ENCODE measurements at places on chromosomes 5 and 9. TPM values are rescaled to one million over a fixed set of nuclear protein-coding genes. Genes with fewer than 3 reads are reported as not detected.

DNA sequence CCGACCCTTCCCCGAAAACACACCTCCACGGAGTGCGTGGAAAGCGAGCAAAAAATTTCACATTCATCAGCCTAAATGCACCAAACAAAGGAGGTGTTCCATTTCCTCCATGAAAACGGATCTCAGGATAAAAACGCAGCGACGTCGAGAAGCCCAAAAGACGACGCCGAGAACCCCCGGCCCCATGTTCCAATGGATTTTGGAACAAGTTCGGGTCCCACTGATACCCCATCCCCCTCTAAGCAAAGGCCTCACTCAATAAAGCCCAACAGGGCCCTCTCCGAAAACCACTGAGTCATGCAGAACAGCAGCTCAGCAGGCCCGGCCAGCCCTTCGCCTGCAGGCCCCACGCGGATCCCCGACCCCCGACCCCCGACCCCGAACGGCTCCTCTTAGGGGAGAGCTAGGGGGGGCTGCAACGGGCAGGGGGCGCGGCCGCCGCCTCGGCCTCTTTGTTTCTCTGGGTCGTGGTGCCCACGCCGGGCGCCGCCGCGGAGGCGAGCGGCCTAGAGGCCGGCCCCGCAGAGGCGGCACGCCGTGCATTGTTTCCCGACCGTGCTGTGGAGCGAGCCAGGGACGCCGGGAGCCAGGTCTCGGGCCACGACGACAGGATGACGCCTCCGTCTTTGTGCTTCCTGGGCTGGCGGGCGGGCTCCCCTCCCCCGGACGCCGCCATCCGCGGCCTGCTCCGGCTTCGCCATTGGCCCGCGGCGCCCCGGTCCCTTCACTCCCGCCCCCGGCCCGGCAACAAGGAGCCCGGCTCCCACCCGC, 915 bp downstream of the ZFAND5 start:
- DNase-seq: peak; percentile 77

DNA sequence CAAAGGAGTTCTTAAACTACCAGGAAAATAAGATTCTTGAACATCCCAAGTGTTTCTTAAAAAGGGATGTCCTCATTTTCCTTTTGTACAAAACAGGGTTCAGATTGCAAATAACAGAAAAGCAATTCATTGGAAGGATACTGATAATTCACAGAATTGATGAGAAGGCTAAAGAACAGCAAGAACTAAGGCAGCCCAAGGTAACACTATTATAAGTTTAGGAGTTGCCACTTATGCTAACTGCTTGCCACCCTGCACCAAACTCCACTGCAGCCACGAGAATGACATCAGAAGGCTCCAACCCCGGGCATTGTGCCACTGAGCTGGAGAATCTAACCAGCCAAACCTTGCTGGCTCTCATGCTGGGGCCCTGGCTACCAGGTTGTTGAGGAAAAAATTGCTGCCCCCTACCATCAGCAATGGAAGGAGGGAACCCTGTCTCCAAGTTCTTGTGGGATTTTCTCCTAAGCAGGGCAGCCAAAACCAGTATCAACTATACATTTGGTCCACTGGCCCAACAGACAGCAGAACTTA, 123.4 kb downstream of the ARL15 start:
- no peak for DNase-seq

- no peak for DNase-seq
Observed at GRCh38 chr5:111353035-111353434, 128.9 kb downstream of the CAMK4 start.

DNA sequence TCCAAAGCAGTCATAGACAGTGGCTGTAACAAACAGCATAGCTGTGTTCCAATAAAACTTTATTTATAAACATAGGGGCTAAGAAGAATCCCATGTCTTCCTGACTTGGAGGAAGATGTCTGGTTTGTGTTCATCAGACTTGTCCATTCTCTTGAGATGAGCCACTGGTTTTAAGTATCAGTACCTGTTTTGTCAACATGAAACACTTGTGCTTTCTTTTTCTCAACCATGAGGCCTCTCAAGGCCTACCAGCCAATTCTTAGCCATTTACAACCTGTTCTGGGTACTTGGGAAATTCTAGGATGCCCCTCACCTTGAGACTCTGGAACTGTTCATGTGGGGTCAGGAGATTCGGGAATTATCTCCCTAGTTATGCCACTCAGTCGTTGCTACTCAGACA, 154.3 kb upstream of the PPP1R2B start:
- DNase-seq: no peak

FGF1 gene
- not detected for total RNA-seq

Data from activated CD4-positive, alpha-beta memory T cell treated with anti-CD3 and anti-CD28 coated beads, Interleukin-2, amount 10 ng/mL, durations not matched to agents 7 days and 5 days (primary cell).